ENCODE measurements at places on chromosomes 5 and 9. TPM values are rescaled to one million over a fixed set of nuclear protein-coding genes. Genes with fewer than 3 reads are reported as not detected.

The HTR4 gene
- total RNA-seq, result not detected

The GEMIN5 gene
- total RNA-seq, result 21.5 TPM

The SPINK4 gene
- total RNA-seq, result not detected

The DNAH5 gene
- total RNA-seq, result 0.49 TPM

The PDGFRB gene
- 0.14 TPM for total RNA-seq

The NMRK1 gene
- 32.9 TPM for total RNA-seq

The ARID3C gene
- total RNA-seq, result 0.13 TPM

The CAST gene
- 109 TPM for total RNA-seq

The FGD3 gene
- total RNA-seq, result not detected

The PCDHA11 gene
- 0.07 TPM for total RNA-seq

The APBA1 gene
- 7.1 TPM for total RNA-seq

GRCh38 chr5:139657363-139658321, 9.5 kb downstream of the CXXC5 start:
- no peak for DNase-seq

DNA sequence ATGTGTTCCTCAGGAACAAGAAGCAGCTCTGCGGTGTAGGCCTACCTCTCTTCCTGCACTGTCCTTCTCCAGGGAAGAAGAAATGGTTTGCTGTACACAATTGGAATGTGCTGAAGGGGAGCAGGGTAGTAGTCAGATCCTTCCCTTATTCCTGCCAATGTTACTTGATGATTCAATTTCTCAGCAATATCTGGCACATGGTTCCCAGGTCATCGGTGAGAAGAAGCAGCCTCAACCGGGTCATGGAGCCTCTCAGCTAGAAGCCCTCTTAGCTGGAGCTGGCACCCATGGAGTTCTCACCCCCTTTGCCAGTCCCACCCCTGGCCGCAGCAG, 36.9 kb downstream of the ACTBL2 start:
- no peak for DNase-seq

GRCh38 chr5:56822981-56823380, 7.6 kb downstream of the MAP3K1 start:
- DNase-seq, result no peak

DNA sequence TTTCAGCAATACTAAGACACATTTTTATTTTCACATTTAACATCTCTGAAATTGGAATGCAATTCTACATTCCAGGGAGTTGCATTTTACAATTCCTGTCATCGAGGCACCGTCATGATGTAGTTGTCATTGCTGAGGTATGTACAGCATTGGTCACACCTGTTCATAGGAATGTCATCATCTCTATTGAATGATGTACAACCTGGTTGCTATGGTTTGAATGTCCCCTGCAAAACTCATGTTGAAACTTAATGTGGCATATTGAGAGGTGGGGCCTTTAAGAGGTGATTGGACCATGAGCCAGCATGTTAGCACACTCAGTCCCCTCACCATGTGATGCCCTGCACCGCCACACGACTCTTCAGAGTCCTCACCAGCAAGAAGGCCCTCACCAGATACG, 103.1 kb downstream of the CEMIP2 start:
- DNase-seq, result no peak

DNA sequence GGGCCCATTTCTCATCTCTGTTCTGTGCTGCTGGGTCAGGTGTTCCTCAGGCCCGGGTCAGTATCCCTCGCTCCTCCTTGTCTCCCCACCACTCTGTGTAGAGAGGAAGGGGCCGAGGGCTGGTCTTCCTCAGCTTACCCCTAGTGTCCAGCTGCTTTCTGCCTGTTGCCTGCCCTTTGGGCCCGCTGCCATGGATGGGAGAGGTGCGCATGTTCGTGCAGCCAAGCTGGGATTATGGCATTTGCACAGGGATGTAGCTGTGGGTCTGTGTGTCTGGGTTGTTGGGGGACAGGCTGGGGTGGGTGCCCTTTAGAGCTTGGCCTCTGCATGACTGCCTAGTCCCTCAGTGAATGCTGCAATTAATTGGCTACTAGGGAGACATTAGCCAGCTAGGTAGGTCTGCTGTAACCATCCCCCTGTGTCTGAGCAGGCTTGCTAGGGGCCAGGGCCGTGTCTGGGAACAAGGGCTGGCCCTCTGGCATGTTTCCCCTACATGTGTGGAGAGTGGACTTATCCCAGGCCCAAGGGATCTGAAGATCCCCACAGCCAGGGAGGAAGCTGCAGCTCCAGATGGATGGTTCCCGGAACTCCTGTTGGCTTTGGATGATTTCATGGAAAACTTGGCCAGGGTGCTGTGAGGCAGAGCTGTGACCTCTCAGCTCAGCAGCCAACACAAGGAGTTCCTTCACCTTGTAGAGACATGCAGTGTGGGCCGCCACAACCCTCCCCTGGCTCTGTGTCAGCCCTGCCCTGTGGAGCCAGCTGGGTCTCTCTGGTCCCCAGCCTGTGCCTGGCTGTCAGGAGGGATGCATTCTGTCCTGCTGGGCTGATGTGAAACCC, 161.9 kb downstream of the MACROH2A1 start:
- DNase-seq, result no peak

- no peak for DNase-seq
Observed at GRCh38 chr9:95409650-95410426, 92.3 kb upstream of the FANCC start.

GRCh38 chr5:116492776-116493175, 81.8 kb downstream of the SEMA6A start:
- DNase-seq, result no peak

DNA sequence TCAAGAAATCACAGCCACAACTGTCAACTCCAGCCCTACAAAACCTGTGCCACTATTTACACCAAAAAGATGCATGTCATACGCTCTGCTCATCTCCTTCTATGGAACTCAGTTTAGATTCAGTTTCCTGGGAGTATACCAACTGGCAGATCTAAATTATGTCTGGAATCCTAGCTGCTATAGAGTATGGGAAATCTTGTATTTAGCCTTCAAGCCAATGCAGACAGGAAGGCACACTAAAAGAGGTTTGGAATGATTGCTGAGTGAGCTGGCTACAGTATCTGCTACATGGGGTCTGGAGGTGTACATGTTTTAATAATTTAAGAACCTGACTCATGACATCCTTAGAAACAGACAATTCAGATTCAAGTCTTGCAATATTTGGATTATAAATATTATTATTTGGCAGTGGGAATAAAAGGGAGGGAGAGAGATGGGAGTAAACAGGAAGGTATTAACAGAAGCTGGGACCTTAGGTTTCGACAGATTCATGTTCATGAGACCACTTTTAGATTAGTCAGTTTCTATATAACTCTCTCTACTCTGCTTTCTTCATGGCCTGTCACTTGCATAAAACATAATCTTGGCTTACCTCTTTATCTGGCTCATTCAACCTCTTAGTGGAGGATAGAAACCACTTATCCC, 178.8 kb upstream of the HAPLN1 start:
- no peak for DNase-seq

- peak; percentile 56 for DNase-seq
Observed at GRCh38 chr5:150523472-150524350, 15.8 kb downstream of the NDST1 start.

- DNase-seq, result no peak
Observed at GRCh38 chr5:147290261-147290660, 55.4 kb downstream of the STK32A start.

DNA sequence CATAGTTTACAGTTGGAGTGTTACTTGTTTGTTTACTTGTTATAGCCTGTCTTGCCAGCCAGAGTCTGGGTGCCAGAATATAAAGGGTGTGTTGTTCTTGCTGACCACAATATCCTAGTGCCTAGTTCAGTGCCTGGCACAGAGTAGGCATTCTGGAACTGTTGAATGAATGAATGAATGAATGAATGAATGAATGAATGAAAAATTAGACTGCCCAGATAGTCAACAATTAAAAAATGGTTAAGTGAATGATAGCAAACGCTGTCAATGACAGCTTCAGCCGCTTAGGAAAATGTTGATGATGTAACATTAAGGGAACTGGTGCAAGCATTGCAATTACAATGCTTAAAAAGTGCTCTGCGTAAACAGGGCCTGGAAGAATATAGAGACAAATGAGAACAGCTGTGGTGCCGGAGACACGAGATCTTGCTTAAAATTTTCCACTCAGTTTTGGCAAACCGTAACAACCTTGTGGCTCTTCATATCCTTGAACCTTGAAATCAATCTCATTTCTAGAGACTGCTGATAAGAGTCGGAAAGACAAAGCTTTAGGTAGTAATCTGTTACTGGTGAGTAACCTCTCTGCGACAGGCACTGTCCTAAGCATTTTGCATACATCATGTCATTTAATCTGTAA, 4.7 kb upstream of the TTLL11 start:
- DNase-seq, result no peak

DNA sequence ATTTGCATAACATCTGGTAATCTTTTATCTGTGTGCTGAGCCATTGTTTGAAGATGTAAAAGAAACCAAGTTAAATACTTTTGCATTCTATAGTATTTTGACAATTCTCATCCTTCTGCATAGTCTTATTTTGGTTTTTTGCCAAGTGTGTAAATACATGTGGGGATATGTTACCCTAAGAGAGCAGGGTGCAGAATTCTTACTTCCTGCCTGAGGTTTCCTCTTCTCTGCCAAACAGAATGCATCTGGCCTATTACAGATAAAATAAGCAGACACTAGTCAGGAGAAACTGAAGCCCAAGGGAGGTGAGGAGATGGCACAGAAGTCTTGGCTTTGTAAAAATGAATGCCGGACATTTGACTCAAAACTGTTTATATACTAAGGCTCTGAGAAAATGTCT, 462.1 kb downstream of the TMEM38B start:
- no peak for DNase-seq

- DNase-seq, result no peak
Observed at GRCh38 chr5:134995850-134996402, 28.2 kb downstream of the CATSPER3 start.

GRCh38 chr9:20610591-20610990, 11.7 kb downstream of the MLLT3 start:
- no peak for DNase-seq

All from pulmonary artery endothelial cell (primary cell).